SK-MEL-5 (cell line): ENCODE measurements at places on chromosomes 12 and 14. TPM values are rescaled to one million over a fixed set of nuclear protein-coding genes. Genes with fewer than 3 reads are reported as not detected.

GRCh38 chr12:106276032-106276740 is 26.3 kb upstream of the TCP11L2 start:
- no peak for DNase-seq

The SAMD15 gene
- 1.4 and 2.0 TPM in 2 replicates for total RNA-seq

GRCh38 chr12:90936230-90937005 is 18.6 kb downstream of the CCER1 start:
- no peak for DNase-seq

GRCh38 chr12:131844656-131845055 is 16.5 kb downstream of the MMP17 start:
- DNase-seq, result no peak
